ENCODE measurements at places on chromosomes 12 and 14.

GRCh38 chr12:20798554-20798953, 12.0 kb upstream of the SLCO1B3 start:
- DNase-seq = no peak

DNA sequence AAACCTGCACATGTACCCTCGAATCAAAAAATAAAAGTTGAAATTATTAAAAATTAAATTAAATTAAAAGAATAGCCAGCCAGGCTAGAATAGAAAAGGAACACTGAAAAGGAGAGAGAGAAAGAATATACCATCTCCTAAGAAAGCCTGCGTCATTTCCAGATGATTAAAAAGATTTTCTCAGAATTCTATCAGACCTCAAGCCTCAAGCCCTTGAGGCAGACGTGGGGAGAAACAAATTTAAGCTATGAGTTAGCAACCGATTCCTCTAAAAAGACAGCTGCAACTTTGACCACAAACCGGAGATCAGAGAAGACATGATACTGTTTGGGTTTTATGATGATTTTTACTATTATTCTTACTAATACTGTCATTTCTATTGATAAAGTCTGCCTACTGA, 138.3 kb downstream of the KSR2 start:
- DNase-seq = no peak

DNA sequence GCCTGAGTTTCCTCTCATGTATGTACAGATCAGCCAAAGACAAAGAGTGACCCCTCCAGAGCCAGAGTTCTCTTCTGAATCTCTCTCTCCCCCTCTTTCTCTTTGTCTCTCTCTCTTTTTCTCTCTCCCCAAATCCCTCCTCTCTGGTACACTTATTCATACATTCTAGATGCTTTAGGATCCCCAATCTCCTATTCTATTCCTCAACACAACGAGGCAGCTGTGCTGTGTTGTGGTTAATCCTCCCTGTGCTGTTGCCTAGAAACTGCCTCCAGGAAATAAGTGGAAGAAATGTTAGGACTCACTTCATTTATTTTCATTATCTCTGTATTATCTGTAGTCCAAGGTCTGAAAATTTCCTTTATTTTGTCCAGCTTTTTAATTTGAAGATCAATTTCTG, 350.5 kb upstream of the OR4E1 start:
- DNase-seq = no peak

GRCh38 chr12:96587691-96588090, 98.3 kb downstream of the CFAP54 start:
- no peak for DNase-seq

GRCh38 chr12:109833307-109834189, at the start of gene TRPV4:
TSS of gene TRPV4 (minus strand) at chr12:109833398. CDS start at chr12:109814796, 18,602 bp downstream.
- no peak for DNase-seq

DNA sequence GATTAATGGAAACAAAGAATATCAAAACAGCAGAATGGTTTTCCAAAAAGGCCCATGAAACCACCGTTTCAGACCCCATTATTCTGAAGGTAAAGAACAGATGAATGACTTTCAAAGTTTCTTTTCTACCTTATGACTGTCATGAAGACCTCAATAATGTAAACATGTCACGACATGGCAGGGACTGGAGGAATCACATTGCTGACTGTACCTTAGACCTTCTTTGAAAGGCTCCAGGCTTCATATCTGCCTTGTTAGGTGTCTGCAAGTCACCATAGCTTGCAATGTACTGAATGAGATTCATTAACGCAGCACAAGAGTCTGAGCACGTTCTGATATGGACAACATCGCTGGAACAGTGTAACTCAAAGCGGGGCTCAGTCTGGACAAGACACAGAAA, 52.2 kb downstream of the ATG2B start:
- no peak for DNase-seq

Measured in activated CD4-positive, alpha-beta T cell treated with anti-CD3 and anti-CD28 coated beads, Interleukin-2, amount 50 U/mL, for 4 hours (primary cell).